CD8-positive, alpha-beta memory T cell (primary cell): ENCODE measurements at places on chromosomes 3 and 15. TPM values are rescaled to one million over a fixed set of nuclear protein-coding genes. Genes with fewer than 3 reads are reported as not detected.
A peak's percentile ranks its signal among the peaks of the same experiment; 100 is the strongest.

DNA sequence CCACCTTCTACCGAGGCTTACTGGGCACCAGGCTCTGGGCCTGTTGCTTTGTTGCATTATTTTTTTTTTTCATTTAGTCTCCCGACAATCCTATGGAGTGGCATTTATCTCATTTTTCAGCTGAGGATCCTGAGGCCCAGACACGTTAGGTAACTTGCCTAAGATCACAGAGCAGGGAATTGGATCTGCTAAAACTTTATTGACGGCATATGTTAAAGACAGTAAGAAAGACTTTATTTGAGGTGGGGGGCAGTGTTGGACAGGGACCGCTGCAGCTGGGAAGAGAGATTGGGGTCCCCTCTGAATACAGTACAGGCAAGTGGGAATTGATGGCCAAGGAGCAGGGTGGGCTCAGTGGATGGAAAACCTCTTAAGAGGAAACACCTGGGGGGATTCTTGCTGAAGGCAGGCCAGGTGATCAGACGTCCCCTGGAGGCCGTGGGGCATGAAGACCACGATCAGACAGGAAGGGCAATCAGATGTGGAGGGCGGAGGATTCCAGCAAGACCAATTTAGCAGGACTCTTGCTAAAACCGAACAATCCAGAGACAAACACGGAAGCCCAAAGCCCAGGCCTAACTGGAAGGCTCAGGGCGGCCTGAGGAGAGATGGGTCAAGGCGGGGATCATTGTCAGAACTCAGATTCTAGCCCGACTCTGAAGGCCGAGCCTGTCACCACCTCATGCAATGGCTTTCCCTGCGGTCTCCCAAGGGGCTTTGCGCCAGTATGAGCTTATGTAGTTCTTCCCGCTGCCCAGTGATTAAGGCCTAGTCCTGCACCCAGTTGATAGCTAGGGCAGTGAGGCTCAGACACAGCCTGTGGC lies 53.7 kb downstream of the RGMA start:
- no peaks in the 10 kb centered on the region for H3K36me3 ChIP-seq
- peaks cover 14% of the 10 kb centered on the region for H3K4me1 ChIP-seq
- H3K27ac ChIP-seq: no peak overlapping the region
- H3K4me3 ChIP-seq: no peak overlapping the region
- H3K27me3 ChIP-seq: no peaks in the 10 kb centered on the region

- no peak for DNase-seq
- no peaks in the 10 kb centered on the region for H3K4me1 ChIP-seq
- no peak overlapping the region for H3K27ac ChIP-seq
- no peak overlapping the region for H3K4me3 ChIP-seq
- no peaks in the 10 kb centered on the region for H3K36me3 ChIP-seq
These were observed 211.8 kb downstream of the NAALADL2 start for GRCh38 chr3:175070946-175071345.

- no peak overlapping the region for H3K4me3 ChIP-seq
- H3K27me3 ChIP-seq: no peaks in the 10 kb centered on the region
- H3K27ac ChIP-seq: no peak overlapping the region
- no peaks in the 10 kb centered on the region for H3K36me3 ChIP-seq
- DNase-seq: no peak
These were observed 494.0 kb upstream of the SUCLG2 start for GRCh38 chr3:68148447-68148846.

GRCh38 chr15:36130641-36131310 lies 448.6 kb upstream of the CDIN1 start:
- no peak for DNase-seq
- H3K4me1 ChIP-seq: no peaks in the 10 kb centered on the region
- H3K27me3 ChIP-seq: no peaks in the 10 kb centered on the region
- H3K4me3 ChIP-seq: no peak overlapping the region
- no peak overlapping the region for H3K27ac ChIP-seq

DNA sequence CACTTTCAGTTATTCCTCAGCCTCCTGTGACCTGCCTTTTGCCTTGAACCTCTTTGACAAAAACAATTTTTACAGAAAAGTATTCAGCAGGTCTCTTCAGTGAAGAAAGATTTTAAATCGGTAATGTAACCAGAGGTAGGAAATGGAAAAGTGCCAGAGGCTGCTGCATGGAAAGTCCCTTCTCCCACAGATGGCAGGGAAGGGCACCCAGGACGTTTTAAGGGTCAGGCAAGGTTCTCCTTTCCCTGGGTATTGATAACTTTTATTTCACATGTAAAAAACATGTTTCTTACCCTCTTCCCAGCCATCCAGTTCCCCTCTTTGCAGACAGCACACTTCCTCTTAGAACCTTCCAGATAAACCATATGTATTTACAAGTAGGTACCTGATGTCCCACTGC lies 185.6 kb downstream of the OR4M2 start:
- no peak overlapping the region for H3K27ac ChIP-seq
- H3K27me3 ChIP-seq: no peaks in the 10 kb centered on the region
- no peak overlapping the region for H3K4me3 ChIP-seq
- H3K4me1 ChIP-seq: peaks cover 28% of the 10 kb centered on the region
- H3K36me3 ChIP-seq: no peaks in the 10 kb centered on the region
- DNase-seq: no peak

DNA sequence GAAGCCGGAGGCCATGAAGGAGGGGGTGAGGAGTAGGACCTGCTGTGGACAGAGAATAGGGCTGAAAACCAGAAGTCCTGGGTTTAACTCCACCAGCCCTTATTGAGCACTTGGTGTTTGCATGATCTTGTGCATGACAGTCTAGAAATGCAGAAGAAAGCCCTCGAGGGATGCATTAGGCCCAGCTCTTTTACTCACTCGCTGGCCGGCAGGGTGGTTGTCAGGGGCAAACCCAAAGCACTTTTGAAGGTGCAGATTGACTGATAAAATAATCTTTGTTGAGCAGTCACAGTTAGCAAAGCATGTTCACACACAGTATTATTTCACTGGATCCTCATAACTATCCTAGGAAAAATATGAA lies 55.3 kb downstream of the CORO2B start:
- H3K4me3 ChIP-seq: no peak overlapping the region
- DNase-seq: no peak
- H3K27ac ChIP-seq: no peak overlapping the region
- no peaks in the 10 kb centered on the region for H3K27me3 ChIP-seq
- H3K36me3 ChIP-seq: no peaks in the 10 kb centered on the region

DNA sequence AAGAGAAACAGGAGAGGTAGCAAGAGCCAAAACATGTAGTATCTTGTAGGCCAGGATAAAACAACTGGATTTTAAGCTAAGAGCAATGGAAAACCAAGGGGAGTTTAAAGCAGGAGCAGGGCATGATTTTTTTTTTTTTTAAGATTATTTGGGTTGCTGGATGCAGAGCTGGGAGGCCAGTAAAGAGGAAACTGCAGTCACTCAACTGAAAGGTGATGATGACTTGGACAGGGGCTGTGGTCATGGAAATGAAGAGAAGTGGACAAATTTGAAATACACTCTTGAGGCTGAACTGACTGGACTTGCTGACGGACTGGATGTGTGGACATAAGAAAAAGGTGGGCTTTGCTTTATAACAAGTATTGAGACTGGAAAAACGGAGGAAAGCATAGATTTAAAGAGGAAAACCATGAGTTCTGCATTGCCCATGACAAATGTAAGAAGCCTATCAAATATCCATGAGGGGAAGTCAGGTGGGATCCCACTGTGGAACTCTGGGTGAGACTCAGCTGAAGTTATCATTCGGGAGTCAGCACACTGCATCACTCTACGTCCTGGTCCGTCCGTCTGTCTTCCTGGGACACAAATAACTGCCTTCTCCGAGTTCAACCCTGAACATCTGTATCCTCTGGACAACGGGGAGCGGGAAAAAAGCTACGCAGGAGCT lies 688 bp downstream of the XPC start:
- H3K27ac ChIP-seq: peak overlapping the region; percentile 96
- no peaks in the 10 kb centered on the region for H3K27me3 ChIP-seq
- peaks cover 16% of the 10 kb centered on the region for H3K36me3 ChIP-seq
- H3K4me3 ChIP-seq: peak overlapping the region; percentile 79
- DNase-seq: no peak

- H3K4me1 ChIP-seq: no peaks in the 10 kb centered on the region
- no peak overlapping the region for H3K4me3 ChIP-seq
- H3K27ac ChIP-seq: no peak overlapping the region
- no peaks in the 10 kb centered on the region for H3K36me3 ChIP-seq
These were observed 355.1 kb upstream of the WNT5A start for GRCh38 chr3:55842204-55842603.

DNA sequence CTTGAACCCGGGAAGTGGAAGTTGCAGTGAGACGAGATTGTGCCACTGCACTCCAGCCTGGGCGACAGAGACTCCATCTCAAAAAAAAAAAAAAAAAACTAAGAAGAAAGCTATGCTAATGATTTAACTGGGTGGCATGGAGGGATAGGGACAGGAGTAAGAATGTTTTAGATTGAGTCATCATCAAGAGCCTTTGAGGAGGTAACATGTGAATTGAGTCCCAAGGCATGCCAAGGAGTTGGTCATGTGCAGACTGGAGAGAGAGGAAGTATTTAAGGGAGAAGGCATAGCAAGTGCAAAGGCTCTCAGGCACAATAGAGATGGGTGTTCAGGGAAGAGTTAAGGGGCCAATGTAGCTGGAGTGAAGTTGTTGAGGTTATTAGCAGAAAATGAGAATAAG lies 9.1 kb downstream of the BNC1 start:
- H3K4me3 ChIP-seq: no peak overlapping the region
- H3K27me3 ChIP-seq: no peaks in the 10 kb centered on the region
- H3K27ac ChIP-seq: no peak overlapping the region
- no peaks in the 10 kb centered on the region for H3K36me3 ChIP-seq

- no peak overlapping the region for H3K27ac ChIP-seq
- DNase-seq: peak; percentile 13
- no peak overlapping the region for H3K4me3 ChIP-seq
- no peaks in the 10 kb centered on the region for H3K27me3 ChIP-seq
- peaks cover 37% of the 10 kb centered on the region for H3K4me1 ChIP-seq
These were observed 76.3 kb upstream of the ARHGEF3 start for GRCh38 chr3:56878074-56878473.

- no peak overlapping the region for H3K4me3 ChIP-seq
- no peaks in the 10 kb centered on the region for H3K36me3 ChIP-seq
- no peaks in the 10 kb centered on the region for H3K4me1 ChIP-seq
- H3K27me3 ChIP-seq: no peaks in the 10 kb centered on the region
- no peak for DNase-seq
These were observed 33.2 kb downstream of the CHRM5 start for GRCh38 chr15:34001536-34001935.

DNA sequence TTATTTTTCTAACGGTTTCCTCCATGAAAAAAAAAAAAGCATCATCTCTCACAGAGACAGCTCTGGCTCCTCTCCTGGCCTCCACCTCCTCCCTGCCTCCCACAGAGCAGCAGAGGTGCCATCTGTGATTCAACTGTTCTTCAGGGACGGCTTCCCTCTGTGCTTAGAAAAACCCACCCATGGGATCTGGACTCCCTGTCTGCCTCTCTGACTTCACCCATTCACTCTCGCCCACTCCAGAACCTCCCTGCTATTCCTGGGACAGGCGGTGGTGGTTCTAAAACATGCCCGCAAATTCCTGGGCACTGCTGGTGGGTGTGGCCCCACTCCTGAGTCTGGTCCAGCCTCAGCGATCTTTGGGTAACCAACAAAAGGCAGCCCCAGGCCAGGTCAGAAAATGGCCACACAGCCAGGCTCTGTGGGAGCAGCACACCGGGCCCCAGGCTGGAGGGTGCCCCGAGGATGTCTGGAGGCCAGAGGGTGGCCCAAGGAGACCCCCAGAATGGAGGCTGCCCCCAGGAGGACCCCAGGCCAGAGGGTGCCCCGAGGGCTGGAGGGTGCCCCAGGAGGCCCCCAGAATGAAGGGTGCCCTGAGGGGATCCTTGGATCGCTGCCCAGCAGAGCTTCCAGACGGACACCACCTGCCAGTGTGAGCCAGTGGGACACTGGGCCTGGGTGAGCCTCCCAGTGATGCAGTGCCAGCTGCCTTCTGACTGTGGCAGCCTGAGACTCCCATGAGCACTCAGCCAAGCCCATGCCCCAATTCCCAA lies 2.6 kb upstream of the CHST13 start:
- H3K4me3 ChIP-seq: no peak overlapping the region
- no peak for DNase-seq
- H3K36me3 ChIP-seq: no peaks in the 10 kb centered on the region
- no peak overlapping the region for H3K27ac ChIP-seq
- no peaks in the 10 kb centered on the region for H3K4me1 ChIP-seq

GRCh38 chr15:73934281-73934680 lies 8.0 kb downstream of the LOXL1 start:
- no peak overlapping the region for H3K4me3 ChIP-seq
- no peaks in the 10 kb centered on the region for H3K4me1 ChIP-seq
- H3K36me3 ChIP-seq: no peaks in the 10 kb centered on the region
- no peak overlapping the region for H3K27ac ChIP-seq

GRCh38 chr3:69738315-69738714 lies 949 bp upstream of the MITF start:
- H3K4me3 ChIP-seq: no peak overlapping the region
- H3K27me3 ChIP-seq: no peaks in the 10 kb centered on the region
- H3K27ac ChIP-seq: peak overlapping the region; percentile 60
- no peaks in the 10 kb centered on the region for H3K4me1 ChIP-seq
- no peaks in the 10 kb centered on the region for H3K36me3 ChIP-seq

- H3K4me3 ChIP-seq: no peak overlapping the region
- DNase-seq: peak; percentile 6
- H3K27me3 ChIP-seq: no peaks in the 10 kb centered on the region
- no peaks in the 10 kb centered on the region for H3K36me3 ChIP-seq
- H3K27ac ChIP-seq: no peak overlapping the region
These were observed 9.4 kb upstream of the CMSS1 start for GRCh38 chr3:99808163-99808794.

DNA sequence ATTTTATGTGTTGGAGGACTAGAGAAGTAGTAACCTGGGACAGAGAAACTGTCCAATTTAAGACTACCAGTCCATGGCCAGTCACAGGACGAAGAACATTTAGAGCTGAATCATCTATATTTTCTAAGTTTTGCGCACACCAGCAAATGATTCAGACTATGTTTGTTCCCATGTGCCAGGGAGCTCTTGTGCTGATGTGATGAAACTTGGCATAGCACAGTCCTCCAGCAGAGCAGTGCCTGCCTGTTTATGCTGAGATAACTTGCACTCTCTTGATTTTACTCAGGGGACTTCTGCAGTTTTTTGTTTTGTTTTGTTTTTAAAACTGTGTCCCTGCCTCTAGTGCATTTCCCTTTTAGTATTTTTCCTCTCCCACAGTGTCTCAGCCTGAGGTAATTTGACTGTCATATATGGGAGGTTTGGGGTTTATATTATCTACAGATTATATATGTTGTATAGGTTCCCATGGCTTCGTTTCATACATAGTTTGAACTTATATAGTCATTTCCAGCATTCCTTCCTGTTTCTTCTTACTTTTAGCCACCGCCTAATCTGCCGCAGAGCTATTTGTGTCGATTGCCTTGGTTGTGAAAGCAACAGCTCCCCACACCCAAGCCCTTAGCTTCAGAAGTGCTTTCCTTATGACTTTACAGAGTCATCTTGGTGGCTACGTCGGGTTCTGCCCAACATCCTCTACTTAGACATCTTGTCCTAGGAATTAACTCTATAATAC lies 45.5 kb downstream of the PPM1L start:
- no peak overlapping the region for H3K27ac ChIP-seq
- DNase-seq: peak; percentile 1
- no peaks in the 10 kb centered on the region for H3K27me3 ChIP-seq

GHSR gene
- not detected for total RNA-seq

MYLK gene
- not detected for total RNA-seq

EHHADH gene
- 1.7 TPM for total RNA-seq

GRAMD2A gene
- total RNA-seq: not detected

SLC12A1 gene
- not detected for total RNA-seq

P2RY13 gene
- total RNA-seq: not detected

CCDC54 gene
- total RNA-seq: not detected

CLEC3B gene
- total RNA-seq: not detected

MB21D2 gene
- total RNA-seq: 1.1 TPM

SLC38A3 gene
- total RNA-seq: not detected

IL17RC gene
- 0.31 TPM for total RNA-seq
